ENCODE measurements at places on chromosomes 7 and 10.
A peak's percentile ranks its signal among the peaks of the same experiment; 100 is the strongest.

- DNase-seq, result no peak
Measured at GRCh38 chr7:157433628-157434027, 96.8 kb downstream of the DNAJB6 start.

GRCh38 chr7:24979470-24979862 lies 512 bp downstream of the OSBPL3 start:
- peak; percentile 79 for DNase-seq

DNA sequence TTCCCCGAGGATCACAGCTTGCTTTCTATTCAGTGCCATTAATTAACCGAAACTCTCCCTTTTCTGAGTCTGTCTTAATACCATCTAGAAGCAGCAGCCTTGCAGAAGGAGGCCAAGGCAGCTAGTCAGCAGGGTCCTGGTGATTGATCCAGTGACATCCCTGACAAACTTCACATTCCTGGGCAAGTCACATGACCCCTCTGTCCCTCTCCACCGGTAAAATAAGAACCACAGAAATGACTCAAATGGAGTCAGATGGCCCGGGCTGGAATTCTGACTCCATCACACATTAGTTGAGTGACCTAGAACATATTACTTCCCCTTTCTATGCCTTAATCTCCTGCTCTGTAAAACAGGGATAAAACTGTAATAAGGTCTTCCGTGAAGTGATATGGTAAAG lies 17.2 kb upstream of the ACSL5 start:
- DNase-seq, result no peak

GRCh38 chr7:129859183-129859582 lies 93.6 kb downstream of the UBE2H start:
- DNase-seq, result no peak

DNA sequence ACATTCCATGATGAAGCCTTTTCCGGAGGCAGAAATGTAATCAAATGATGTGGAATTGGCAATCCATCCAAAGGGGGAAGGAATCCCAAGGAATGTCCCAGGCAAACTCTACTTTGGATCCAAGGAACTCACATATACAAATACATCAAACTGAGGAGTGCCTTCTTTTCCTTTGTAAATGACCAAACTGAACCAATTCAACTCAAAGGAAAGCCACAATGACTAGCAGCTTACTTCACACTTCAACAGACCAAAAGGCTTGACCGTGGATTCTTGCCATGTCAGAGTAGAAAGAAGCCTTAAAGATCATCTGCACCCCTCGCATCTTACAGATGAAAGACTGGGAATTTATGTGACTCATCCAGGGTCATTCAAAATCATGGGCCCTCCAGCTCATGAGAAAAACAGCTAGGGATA lies 79.7 kb upstream of the MACROH2A2 start:
- no peak for DNase-seq

GRCh38 chr10:101566333-101567164 lies 21.5 kb downstream of the POLL start:
- no peak for DNase-seq

- no peak for DNase-seq
Measured at GRCh38 chr7:37514497-37514896, 65.8 kb upstream of the ELMO1 start.

DNA sequence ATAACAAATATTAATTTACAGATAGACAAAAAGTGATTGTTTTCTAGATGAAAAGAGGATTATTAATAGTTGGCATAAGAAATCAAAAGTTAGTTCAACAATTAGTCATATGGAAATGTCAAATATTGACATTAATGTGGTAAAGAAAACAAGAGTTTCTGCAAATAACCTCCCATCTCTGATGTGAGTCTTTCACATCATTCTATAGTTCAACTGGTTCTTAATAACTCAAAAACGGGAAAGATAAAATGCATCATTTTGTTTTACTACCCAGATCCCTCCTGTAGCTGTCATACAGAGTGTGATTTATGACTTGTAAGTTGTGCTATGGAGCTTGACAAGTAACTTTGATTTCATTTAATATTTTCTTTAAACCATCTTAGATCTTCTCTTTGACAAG lies 594.8 kb downstream of the ZWINT start:
- DNase-seq, result no peak

- DNase-seq, result no peak
Measured at GRCh38 chr10:131474416-131474815, 162.9 kb upstream of the TCERG1L start.

GRCh38 chr7:40884241-40884640 lies 749.4 kb downstream of the SUGCT start:
- DNase-seq, result no peak

GRCh38 chr7:113431406-113431805 lies 313.1 kb upstream of the SMIM30 start:
- no peak for DNase-seq

DNA sequence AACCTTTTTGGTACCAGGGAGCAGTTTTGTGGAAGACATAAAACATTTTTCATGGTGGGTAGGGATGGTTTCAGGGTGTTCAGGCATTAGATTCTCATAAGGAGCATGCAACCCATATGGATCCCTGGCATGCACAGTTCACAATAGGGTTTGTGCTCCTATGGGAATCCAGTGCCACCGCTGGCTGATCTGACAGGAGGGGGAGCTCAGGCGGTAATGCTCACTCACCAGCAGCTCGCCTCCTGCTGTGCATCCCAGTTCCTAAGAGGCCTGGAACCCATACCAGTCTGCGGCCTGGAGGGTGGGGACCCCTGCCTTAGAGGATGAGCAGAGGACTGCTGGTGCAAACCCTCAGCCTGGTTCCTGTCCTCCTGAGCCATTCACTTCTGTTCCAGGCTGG lies 561.7 kb downstream of the SDK1 start:
- DNase-seq, result no peak

GRCh38 chr10:119667562-119668328 lies 16.6 kb downstream of the BAG3 start:
- peak; percentile 90 for DNase-seq

DNA sequence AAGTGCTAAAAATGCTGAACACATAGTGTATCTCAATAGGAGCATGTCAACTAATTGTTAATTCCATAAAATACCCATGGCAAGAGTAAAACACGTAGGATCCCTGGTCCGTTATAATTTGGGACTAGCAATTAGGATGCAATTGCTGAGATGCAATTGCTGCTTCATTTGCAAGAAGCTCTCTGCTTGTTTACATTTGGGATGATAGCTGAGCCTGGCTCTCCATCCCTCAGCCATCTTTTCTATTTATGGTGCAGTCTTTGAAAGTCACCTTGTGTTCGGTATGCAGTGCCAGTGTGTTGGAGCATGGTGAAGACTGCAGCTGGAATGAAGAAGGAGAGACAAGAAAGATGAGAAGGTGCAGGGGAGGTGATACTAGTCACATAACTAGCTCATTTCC lies 191.3 kb downstream of the SNX10 start:
- no peak for DNase-seq

- DNase-seq, result no peak
Measured at GRCh38 chr7:147639751-147640150, 950.8 kb upstream of the C7orf33 start.

GRCh38 chr10:118163217-118163616 lies 116.5 kb upstream of the RAB11FIP2 start:
- DNase-seq, result no peak

- DNase-seq, result peak; percentile 53
Measured at GRCh38 chr10:107442035-107442505, 277.6 kb upstream of the SORCS1 start.

DNA sequence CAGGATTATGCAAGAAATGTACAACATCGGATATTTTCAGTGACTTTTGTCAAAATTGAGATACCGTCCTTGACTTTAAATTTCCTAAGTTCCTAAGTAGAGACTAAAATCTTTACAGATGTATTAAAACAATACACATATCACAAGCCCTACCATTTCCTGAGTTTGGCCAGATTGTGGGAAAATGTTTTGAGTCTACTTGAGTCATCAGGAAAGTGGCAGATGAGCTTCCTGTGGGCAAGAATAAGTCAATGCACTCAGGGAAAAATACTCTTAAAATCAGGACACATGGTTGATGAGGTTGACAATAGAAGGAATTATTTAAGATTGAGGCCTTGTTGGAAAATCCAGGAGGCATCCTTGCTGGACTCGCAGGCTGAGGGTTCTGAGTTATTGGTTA lies 162.5 kb downstream of the SNX10 start:
- DNase-seq, result peak; percentile 12

DNA sequence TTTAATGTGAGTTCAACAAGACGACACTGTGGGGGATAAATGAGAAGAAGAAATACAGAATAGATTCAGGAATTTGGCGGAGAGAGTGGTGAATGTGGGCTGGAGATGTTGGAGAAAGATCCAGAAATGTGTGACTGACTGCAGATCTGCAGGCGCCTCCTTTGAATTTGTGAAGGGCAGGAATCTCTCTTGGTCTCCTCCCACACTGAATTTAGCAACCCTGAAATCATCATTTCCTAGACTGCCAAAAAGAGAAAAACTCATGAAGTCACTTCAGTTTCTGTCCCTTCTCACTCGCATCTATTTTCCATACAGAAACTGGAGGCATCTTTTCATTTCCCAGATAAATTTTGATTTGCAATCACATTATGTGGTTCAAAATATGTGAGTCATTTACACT lies 128.7 kb downstream of the GNAI1 start:
- DNase-seq, result no peak

DNA sequence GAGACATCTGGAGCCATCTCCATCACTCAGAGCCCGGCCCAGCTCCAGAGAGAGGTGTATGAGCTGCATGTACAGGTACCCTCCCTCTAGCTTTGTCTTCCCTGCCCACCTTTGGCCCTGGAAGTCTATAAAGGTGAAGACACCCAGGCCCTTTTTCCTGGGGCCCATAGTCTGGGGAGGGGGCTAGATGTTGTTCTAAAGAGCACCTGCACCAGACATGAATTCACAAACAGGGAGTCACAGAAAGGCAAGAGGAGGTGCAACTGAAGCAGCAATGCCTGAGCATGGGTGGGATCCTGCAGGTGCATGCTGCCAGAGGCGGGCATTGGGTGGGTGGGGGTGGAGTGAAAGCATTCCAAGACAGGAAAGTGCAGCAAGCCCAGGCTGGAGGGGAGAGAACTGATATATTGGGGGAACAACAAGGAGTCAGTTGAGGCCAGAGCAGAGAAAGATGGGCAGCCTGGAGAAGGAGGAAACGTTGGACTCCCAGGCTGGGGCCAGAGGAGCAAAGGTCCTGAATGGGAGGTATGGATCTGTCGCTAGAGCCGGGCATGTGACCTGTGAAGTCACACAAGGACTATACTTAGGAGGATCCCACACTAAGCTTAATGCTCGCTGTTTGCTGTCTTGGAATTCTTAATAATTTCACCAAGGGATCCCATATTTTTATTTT lies 11.7 kb downstream of the CDHR1 start:
- DNase-seq, result no peak

DNA sequence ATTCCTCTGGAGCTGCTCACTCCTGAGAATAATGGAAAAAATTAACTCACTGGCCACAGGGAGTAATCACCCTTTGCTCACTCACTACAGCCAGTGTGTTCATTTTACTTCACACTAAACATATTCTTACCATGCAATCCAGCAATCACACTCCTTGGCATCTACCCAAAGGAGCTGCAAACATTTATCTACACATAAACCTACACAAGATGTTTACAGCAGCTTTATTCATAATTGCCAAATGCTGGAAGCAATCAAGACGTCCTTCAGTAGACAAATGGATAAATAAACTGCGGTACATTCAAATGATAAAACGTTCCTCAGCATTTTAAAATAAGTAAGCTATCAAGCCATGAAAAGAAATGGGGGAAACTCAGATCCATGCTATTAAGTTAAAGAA lies 34.2 kb upstream of the POM121L12 start:
- DNase-seq, result no peak

- DNase-seq, result no peak
Measured at GRCh38 chr10:65430979-65431378, 1494.9 kb upstream of the LRRTM3 start.

DNA sequence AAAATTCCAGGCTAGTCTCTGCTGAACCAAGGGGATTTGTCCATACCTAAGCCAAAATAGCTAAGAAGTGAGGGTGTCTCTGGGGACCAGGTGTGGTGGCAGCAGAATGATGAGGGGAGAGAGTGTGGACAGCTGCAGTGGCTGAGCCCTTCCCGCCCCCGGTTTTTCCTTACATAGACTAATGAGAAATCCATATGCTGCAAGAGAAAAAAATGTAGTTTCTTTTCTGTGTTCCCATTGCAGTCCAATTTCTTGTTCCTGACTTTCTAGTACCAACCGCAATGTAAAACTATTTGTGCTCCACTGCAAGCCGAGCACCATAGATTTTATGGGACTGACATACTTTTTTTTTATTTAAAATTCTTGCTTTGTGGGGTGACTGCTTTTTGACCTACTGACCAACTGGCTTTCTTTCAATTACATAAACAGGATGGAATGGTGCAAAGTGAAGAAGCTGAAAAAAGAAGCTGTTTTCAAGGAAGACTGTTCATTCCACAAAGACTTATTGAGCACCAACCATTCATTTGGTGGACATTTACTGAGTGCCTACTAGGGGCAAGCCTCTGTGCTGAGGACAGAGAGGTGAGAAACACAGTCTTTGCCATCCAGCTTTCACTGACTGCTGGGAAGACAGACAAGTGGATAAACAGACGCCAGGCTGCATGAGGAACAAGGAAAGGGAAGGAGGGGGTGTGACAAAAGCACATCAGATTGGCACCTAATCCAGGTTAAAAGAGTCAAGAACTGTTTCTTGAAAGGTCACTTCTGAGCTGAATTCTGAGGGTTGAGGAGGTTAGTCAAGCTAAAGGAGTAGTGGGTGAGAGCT lies 9.8 kb downstream of the CEP41 start:
- DNase-seq, result no peak

DNA sequence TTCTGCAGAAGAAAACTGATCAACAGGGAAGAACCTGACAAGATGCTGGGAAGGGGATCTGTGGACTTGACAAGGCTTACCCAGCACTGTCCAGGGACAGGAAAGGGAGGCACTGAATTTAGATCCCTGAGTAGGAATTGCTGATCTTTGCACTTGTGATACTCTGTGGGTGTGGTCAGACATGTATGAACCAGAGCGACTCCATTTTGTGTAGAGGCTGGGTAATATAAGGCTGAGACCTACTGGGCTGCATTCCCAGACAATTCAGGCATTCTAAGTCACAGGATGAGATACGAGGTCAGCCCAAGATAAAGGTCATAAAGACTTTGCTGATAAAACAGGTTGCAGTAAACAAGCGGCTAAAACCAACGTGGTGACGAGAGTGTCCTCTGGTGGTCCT lies 60.7 kb downstream of the CCDC3 start:
- no peak for DNase-seq

- DNase-seq, result no peak
Measured at GRCh38 chr10:18860631-18861240, 187.9 kb upstream of the MALRD1 start.

GRCh38 chr10:89278034-89278535 lies 23.8 kb upstream of the IFIT2 start:
- peak; percentile 91 for DNase-seq

DNA sequence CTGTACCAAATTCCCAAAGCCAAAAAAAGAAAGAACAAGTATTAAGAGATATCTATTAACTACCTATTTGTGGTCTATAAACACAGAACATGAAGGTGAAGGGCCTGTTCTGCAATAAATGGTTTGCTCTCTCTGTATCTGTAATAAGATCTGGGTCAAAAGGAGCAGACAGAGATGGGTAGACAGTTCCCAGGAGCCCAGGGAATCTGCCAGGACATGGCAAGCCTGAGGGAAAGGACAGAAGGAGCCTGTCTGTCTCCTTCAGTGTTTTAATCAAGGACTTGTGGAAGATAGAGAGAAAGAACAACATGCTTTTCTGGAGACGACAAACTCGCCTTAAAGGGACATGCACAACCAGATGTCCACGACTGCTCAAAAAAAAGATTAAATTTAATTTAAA lies 165.7 kb downstream of the ELMO1 start:
- DNase-seq, result no peak

- DNase-seq, result no peak
Measured at GRCh38 chr7:102005933-102006480, 188.6 kb downstream of the CUX1 start.

Measured in RKO (cell line).